ENCODE measurements at places on chromosomes 3 and 15.
A peak's percentile ranks its signal among the peaks of the same experiment; 100 is the strongest.

GRCh38 chr15:74489518-74490338, 28.8 kb upstream of the UBL7 start:
- peak; percentile 65 for DNase-seq

GRCh38 chr15:91865950-91866349, 12.4 kb downstream of the SLCO3A1 start:
- no peak for DNase-seq

- no peak for DNase-seq
Measured at GRCh38 chr3:11373654-11374053, 101.5 kb downstream of the ATG7 start.

GRCh38 chr3:29331035-29331434, 50.2 kb downstream of the RBMS3 start:
- DNase-seq = no peak

DNA sequence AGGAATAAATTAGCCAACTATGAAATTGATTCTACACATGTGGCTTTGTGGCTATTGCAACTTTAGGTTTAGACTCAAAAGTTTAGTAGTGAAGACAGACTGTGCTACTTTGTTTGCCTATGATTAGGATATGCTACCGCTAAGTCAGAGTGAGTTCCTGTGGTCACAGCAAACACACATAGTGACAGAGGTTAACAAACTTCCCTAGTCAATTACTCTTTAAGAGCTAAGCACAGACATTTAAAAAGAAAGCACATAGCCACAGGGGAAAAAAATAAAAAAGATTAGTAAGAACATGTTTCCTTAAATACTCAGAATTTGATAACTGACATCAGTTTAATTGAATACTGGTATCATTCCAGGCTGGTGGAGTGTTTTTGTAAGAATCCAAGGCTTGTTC, 207.1 kb downstream of the GBE1 start:
- DNase-seq = peak; percentile 2

GRCh38 chr15:71634820-71635560, 175.4 kb upstream of the NR2E3 start:
- no peak for DNase-seq

GRCh38 chr15:25859838-25860645, 3.1 kb downstream of the ATP10A start:
- DNase-seq = peak; percentile 97

DNA sequence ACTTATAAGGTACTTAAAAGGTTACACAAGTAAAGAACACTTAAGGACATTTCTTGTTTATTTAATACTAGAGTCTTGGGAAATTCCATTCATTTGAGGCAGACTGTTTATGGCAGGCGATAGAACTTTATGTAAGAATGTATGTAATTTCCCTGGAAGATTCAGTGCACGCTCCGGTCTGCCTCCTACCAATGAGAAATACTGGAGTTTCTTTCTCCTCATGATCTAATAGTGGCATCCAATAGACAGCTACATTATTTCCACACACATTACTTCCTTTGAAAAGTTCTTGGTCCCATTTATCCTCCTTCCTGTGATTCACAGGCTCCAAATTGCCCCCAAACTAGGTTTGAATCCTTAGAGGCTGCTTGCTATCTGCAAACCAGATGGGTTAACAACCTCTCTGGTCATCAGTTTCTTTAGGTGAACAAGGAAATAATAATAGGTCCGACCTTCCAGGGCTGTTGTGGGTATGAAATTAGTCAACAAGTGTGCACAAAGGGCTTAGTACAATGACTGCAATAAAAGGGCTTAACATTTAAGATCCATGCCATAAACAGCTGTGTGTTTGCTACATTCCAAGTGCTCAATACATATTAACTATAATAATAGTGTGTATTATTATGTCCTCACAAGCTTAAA, 30.7 kb downstream of the EIF4E3 start:
- no peak for DNase-seq

DNA sequence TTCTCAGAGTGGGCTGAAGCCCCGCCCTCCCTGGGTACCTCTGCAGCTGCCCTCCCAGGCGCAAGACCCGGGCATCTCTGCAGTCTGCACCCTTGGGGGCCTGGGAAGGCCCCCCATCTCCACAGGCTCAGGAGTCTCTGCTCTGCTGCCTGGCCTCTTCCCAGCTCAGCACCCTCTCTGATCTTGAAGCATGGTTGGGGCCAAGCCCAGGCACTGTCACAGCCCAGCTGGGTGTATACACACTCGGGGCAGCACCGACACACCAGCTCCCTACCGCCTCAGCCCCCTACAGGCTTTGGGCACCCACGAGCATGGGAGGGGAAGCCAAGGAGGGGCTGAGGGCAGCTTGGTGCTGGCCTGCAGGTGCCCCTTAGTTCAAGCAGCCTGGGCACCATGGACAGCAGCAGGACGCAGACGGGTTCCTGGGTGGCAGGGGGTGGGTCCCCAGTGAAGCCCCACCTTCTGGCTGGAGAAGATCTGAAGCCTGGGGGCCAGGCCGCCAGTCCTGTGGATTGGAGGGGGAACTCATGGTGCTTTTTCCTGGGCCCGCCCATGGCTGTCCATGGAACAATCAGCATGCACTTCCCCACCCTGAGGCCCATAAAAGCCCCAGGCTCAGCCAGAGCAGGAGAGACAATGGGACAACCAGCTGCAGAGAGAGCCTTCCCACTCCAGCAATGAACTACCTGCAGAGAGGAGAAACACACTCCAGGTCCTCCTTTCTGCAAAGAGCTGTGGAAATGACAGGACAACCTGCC, 170.6 kb downstream of the TJP1 start:
- DNase-seq = no peak

GRCh38 chr3:113040231-113040630, 49.4 kb downstream of the GTPBP8 start:
- DNase-seq = no peak

DNA sequence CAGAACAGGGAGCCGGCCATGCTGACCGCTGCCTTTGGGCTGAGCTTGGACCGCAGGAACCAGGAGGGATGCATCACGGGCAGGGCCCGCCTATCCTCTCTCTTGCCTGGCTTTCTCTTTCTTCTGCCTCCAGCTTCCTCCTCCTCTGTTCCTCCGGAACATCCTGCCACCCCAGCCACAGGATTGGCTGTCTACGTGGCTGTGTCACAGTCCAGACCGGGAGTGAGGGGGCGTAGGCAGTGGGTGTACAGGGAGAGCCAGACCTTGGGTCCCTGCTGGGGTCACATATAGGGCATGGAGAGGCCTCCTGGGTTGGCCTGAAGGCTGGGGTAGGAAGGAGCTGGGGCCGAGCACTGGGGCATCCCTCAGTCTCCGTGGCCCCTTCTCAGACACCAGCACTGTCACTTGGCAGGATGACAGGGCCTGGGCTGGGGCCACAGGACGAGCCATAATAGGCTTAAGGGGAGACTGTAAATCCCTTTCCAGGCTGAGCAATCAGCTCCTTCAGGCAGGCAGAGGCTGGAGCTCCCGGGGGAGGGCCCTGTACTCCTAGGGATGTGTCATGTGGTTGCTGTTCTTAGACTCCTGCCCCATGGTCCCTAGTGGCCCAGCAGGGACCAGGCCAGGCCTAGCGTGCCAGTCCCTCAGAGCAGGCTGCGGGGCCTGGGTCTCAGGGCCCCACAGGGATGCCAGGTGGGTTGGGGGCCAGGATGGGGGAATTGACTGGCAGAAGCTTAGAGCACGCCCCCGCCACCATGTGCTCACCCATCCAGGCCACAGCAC, 25.4 kb downstream of the LINGO1 start:
- DNase-seq = no peak

- no peak for DNase-seq
Measured at GRCh38 chr3:134796281-134797056, 1.4 kb downstream of the EPHB1 start.

DNA sequence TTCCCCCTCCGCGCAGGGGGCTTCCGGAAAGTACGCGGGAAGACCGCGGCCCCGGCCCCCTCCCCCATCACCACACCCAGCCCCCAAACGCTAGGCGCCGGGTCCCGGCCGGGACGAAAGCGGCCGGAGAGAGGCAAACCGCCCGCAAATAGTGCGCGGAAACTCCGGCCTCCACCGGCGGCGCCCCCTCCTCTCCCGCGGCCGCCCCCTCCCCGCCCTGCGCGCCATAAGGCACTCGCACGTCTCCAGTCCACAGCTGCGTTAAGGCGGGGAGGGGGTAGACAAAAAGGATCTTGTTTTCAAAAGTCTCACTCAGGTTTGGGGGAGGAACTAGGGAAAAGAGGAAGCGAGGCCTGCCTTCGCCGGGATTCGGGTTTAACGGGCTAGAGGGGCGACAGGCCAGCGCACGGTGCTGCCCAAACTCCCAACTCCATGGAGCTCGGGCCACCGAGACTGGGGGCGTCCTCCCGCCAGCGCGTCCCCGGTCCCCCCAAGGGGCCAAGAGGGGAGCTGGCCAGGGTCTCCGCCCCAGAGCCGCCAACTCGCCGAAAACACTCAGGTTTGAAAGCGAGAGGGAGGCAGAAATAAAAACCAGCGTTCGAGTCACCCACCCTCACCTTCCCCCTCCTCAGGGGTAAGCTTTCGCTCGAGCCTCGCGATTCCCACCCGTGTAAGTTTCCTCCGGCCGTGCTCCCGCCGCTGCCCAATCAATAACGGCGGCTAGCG, 1.8 kb downstream of the ANP32A start:
- peak; percentile 49 for DNase-seq

DNA sequence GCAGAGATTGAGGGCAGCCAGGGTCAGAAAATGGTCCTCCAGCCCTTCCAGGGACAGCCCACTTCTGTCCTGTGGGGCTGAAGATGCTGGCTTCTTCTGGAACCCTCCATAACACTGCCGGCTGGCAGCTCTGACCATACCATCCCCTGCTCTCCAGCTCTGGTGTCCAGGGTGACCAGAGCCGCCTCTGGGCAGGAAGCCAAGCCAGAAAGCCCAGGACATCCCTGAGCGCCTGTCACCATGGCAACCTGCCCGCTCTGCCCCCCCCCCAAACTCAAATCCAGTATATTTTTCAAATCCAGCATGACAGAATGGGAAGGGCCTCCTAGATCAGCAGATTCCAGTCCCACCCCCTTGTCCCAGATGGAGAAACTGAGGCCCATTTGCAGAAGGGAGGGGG, 420 bp upstream of the TMIE start:
- no peak for DNase-seq

- DNase-seq = no peak
Measured at GRCh38 chr15:96037584-96037983, 292.9 kb upstream of the NR2F2 start.

DNA sequence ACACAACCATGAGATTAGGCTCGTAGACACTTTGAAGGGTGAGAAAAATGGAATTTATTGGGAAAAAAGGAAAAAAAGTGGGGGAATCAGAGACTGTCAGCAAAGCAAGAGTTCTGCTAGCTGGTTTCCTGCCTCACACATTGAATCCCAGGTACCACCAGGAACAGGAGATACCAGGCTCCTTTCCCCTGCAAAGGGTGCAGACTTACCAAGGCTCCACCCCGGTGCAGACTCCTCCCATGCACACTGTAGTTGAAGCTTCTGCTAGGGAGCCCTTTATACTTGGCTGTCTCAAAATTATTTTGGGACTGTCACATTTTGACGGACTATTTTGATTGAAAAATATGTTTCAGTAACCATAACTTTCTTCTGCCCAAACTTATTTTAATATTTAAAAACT, 819.9 kb upstream of the GBE1 start:
- no peak for DNase-seq

DNA sequence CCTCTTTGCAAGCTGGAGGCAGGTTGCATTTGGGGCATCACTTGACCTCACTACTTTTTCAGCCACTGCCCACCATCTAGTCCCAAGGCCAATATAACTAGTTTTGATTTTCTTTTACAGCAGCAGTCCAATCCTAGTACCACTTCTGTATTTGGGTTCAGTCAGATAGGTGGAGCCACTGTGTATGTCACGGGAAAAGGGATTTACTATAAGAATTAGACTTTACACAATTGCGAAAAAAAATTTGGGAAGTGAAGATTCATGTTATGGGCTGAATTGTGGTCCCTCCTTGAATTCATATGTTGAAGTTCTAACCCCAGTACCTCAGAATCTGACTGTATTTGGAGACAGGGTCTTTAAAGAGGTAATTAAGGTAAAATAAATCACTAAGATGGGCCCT, 37.4 kb upstream of the NMNAT3 start:
- no peak for DNase-seq

DNA sequence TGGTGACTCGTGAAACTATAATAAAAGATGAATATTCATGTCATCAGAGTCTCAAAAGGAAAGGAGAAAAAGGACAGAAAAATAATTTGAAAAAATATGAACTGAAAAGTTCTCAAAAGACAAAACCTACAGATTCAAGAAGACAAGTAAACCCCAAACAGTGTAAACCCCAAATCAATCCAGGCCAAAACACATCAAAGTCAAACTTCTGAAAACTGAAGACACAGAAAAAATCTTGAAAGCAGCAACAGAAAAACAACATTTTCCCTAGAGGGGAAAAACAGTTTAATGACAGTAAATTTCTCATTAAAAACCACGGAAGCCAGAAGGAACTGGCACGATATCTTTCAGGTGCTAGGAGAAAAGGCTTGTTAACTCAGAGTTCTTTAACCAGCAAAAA, 143.8 kb downstream of the PEAK1 start:
- no peak for DNase-seq

DNA sequence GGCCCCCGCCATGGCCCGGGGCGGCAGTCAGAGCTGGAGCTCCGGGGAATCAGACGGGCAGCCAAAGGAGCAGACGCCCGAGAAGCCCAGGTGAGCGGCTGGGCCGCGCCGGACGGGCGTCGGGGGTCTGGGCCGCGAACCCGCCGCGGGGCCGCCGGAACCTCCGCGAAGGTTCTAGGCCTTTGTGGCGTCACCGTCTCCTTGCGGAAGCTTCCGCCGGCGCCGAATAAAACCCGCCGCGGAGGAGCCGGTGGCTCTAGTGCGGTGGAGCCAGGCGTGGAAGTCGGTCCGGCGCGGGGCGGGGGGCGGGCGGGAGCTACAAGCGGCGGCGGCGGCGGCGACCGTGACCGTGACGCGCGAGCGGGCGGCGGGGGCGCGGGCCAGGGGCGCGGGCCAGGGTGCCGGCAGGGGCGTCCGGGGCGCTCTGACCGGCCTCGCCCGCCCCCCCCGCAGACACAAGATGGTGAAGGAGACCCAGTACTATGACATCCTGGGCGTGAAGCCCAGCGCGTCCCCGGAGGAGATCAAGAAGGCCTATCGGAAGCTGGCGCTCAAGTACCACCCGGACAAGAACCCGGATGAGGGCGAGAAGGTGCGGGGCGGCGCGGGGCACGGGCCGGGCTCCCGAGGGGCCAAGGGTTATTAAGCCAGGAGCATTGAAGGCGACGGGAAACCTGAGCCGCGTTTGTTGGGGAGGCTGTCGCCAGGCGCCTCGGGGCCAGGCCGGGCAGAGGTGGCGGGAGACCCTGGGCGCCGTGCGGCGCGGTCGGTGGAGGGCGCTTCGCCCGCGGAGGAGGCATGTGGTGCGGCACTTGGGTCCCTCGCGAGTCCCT, at the start of gene DNAJA4:
DNAJA4 (plus strand) TSS at position 259 of the 833 bp plus-strand sequence; CDS start at position 461, 202 bp downstream.
- DNase-seq = peak; percentile 71

DNA sequence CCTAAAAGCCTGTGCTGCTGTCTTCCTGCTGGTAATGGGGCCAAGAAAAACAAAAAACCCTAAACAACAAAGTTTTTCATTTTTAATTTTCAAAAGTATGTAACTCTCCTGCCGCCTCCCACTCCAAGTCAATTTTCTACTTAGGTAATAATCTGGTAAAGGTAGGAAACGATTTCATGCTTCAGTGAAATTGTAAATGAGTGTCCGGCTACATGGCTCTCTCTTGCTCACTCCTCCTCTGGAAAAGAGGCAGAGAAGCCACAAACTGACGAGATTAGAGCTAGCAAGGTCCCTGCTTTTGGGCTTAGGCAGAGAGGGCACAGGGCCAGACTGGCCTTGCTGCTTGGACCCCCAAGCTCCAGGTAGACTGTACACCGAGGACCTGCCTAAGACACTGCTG, 23.5 kb downstream of the KLHL25 start:
- DNase-seq = no peak
